ENCODE measurements at places on chromosomes 5 and 9.

DNA sequence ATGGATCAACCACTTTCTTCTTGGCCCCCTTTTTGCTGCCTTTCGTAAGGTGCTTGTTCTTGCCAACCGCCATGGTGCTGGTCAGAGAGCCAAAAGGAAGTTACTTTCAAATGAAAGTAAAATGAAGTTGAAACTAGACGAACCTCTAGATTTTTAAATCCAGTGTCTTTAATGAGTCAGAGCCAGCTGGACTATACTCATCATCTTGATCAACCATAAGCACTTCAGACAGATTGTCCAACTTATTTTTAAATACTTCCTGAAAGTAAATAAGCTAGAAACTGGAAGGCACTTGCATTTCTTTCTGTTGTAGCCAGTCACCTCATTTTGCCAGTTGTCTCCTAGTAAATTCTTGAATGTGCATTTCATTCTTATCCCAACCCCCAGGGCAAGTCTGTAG lies 48.9 kb downstream of the JMY start:
- no peak for DNase-seq

GRCh38 chr5:138752951-138753793 lies at the start of gene CTNNA1:
Gene CTNNA1 (plus strand): TSS chr5:138753425. CDS start chr5:138781925, 28,500 bp downstream.
- peak; percentile 45 for DNase-seq

GRCh38 chr9:130213911-130214761 lies 41.9 kb downstream of the NCS1 start:
- no peak for DNase-seq

- DNase-seq = no peak
Observed at GRCh38 chr5:93330506-93330905, 250.5 kb downstream of the NR2F1-AS1 start.

DNA sequence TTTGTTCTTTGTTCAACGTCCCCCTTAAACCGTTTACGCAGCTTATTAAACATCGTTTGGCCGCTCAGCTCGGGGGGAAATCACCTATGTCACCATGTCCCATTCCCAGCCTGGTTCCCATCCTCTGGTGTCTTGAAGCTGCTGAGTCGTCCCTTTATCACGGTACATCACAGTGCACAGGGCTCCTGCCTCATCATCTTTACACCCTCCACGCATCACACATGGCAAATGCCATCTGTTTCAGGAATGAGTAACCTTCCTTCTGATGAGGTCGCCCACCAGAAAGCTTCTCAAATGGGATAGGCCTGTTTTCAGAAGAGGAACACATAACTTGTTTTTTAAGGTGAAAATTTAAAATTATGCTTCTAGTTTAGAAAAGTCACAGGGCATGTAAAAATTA lies 7.9 kb upstream of the LHX6 start:
- DNase-seq = no peak

GRCh38 chr5:148880696-148881095 lies 54.3 kb downstream of the ADRB2 start:
- DNase-seq = no peak

- no peak for DNase-seq
Observed at GRCh38 chr5:150422075-150422474, 9.4 kb upstream of the CD74 start.

- DNase-seq = no peak
Observed at GRCh38 chr9:69745716-69746437, 13.9 kb downstream of the PTAR1 start.

- DNase-seq = no peak
Observed at GRCh38 chr5:77339337-77339890, 128.9 kb downstream of the PDE8B start.

- no peak for DNase-seq
Observed at GRCh38 chr5:150670275-150670947, 9.4 kb downstream of the MYOZ3 start.

DNA sequence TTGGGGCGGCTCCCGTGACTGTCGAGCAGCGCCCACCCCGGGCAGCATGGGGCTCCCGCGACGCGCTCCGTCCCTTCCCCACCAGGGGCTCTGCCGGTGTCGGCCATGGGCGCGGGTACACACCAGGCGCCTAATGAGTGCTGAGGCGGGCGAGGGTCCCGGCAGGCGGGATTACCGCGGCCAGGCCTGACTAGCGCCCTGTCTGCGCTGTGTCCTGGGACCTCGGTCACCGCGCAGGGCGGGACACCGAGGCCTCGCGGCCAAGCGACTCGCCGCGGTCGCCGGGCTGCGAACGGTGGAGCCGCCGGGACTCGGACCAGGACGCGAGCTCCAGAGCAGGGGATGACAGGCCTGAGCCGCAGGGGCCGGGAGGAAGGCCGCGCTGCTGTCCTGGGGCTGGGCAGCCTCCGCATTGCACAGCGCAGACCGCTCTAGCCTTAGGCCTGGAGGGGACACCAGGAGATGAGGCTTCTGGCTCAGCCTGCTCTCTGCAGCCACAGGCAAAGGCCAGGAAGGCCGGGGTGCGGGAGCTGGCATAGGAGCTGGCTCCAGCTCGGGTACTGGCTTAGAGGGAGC lies 14.1 kb downstream of the LCN10 start:
- DNase-seq = no peak

GRCh38 chr5:52660621-52661020 lies 127.1 kb upstream of the ITGA1 start:
- DNase-seq = no peak

- DNase-seq = no peak
Observed at GRCh38 chr9:86282979-86283535, 719 bp upstream of the ISCA1 start.

DNA sequence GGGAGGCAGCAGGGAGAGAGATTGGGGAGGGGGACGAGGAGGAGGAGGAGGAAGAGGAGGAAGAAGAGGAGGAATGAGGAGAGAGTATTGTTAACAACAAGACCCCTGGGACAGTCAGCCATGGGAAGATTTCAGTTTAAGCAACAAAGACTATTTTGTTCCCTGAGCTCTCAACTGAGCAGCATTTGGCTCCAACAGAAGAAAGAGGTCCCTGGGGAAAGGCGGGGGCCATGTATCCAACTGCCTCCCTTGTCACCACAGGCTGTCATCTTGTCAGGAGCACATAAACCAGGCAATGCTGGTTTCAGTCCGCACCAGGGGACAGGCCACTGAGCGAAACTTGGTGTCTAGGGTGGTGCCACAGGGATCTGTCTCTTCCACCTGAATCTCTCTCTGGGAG lies 316.1 kb downstream of the TLE1 start:
- no peak for DNase-seq

GRCh38 chr9:83622939-83623678 lies at the start of gene IDNK:
Gene IDNK (plus strand): TSS chr9:83623143. CDS start chr9:83623172, 29 bp downstream.
- DNase-seq = no peak

DNA sequence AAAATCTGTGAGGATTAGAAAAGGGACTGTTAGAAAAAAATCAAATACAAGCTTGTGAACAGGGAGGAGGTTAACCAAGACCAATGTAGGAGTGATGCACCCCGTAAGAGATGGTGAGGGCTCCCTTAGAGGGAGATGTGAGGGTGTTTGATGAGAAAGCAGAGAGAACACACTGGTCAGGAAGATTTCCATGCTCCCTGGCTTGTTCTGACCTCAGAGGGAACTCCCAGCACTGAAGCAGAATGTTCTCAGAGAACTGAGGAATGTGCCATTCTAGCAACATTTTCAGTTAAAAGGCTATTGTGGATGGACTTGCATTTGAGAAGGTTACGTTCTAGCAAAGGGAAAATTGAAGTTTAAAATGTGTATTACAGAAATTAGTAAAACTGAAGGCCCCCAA lies 110.6 kb downstream of the HTR4 start:
- DNase-seq = no peak

GRCh38 chr9:29311221-29311620 lies 1737.9 kb upstream of the C9orf72 start:
- no peak for DNase-seq

DNA sequence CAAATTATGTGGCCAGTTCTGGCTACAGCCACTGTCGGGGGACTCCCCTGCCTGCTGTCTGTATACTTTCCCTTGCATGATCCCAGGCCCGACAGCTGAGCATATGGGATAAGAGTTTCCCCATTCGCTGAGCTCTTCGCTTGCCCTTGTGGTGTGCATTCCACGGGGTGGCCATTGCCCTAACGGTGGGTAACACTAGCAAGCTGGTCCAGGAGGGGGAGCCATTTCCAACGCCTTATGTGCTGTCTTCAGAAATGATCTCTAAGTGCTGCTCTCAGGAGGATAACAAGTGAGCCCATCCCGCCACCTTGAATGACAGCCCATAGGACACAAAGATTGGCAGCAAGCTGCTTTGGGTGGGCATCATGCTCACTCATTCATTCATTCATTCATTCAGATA lies 190.9 kb downstream of the FSTL4 start:
- DNase-seq = no peak

DNA sequence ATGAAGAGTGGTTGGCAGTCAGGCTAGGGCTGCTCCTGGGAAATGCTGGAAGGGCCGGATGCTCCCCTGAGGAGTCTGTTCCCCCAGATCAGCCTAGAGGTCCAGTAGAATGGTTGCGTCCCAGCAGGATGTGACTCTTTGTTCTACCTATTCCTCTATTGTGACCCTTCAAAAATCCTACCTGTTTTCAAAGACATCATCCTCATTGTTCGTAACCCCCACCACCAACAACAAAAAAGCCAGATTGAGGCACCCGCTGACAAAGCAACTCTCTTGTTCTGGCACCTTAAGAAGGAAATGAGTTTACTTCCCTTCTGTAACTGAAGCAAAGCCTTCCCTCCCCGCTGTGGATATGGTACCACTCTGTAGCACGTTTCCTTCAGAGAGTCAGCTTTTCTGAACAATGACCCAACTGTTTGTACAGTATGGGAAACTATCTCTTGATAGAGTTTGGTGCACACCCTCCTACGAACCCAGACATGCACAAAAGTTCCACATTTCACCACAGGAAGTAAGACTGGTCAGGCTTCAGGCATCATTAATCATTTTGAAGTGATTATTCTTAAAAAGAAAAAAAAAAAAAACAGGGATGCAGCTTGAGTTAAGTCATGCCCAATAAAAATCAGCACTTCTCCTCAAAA lies 207.2 kb downstream of the ENC1 start:
- DNase-seq = no peak

GRCh38 chr5:143733665-143734455 lies 78.1 kb upstream of the HMHB1 start:
- DNase-seq = no peak

- no peak for DNase-seq
Observed at GRCh38 chr5:154262342-154262741, 71.8 kb downstream of the GALNT10 start.

- no peak for DNase-seq
Observed at GRCh38 chr5:135037519-135038204, 3.6 kb upstream of the PITX1 start.

GRCh38 chr5:72170101-72170500 lies 62.8 kb downstream of the MAP1B start:
- DNase-seq = no peak

DNA sequence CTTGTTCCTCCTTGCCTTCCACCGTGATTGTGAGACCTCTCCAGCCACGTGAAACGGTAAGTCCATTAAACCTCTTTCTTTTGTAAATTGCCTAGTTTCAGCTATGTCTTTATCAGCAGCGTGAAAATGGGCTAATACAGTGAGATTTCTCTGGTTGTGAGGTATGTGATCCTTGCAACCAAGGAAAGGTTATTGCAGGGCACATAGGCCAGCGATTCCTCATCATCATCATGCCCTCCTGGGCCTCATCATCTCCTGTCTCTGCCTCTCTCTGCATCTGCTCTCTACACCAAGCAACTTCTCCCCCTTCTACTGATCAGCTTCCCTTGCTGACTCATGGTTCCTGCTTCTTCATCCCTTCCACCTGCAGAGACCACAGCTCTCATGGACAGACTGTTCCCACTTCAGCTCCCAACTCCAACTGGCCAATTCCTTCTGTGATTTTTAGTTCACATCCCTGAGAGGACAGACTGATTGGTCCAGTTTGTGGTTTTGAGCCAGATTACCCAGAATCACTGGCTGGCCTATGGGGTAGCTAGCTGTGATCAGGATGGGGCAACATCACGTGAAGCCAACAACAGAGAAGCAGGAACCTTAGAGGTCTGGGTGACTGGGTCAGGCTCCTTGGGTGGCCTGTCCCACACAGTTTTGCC lies 53.1 kb downstream of the LIX1 start:
- no peak for DNase-seq

DNA sequence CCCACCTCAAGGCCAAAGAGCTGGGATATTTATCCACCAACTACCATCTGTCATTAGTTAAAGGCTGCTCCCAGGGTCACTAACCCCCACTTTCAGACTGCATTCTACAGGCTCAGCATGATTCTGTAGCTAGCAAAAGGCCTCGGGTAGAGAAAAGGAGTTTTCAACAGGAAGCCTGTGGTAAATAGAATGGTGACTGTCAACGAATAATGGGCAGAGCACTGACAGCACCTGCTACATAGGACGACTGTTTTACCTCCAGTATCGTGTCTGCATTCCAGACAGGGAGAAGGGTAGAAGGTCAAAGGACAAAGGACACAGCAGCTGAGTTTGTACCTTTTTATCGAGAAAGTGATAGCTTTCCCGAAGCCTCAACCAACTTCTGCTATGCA lies 20.3 kb downstream of the MFAP3 start:
- DNase-seq = no peak

- no peak for DNase-seq
Observed at GRCh38 chr5:141320225-141321169, at the start of gene TAF7. Gene TAF7 (minus strand): TSS chr5:141320784. CDS start chr5:141320044, 740 bp downstream.

DNA sequence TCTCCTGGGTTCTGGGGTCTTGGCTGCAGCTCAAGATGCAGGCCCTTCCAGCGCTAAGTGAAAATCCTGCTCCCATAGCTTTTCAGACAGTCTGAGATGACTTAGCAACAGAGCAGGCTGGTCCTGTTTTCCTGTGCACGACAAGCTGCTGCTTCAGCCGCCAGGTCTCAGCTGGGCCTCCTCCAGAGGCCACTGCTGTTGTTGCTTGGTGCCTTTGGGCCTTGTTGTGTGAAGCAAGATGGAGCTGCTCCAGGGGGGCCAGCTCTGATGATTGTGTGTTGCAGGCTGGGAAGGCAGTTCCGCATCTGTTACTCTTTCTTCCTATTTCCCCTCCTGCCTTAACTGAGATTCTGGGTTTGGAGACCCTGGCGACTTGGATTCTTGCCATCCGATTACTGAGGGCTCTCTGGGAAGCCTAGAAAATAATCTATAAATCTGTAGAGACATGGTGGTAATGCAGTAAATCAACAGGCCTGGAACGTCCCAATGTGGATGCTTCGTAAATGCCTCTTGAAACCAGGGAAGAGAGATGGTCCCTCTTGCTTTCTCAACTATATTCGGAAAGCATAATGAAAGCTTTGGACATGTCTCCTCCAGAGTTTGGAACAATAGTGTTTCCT lies 3.2 kb downstream of the MAP1B start:
- no peak for DNase-seq

- no peak for DNase-seq
Observed at GRCh38 chr5:157546456-157547100, 29.0 kb downstream of the ADAM19 start.
